Regular cardiac myocyte (primary cell): ENCODE measurements at places on chromosomes 4 and X. TPM values are rescaled to one million over a fixed set of nuclear protein-coding genes. Genes with fewer than 3 reads are reported as not detected.

Gene SPON2
- 4.6 and 18.9 TPM in 2 replicates for total RNA-seq

Gene SPANXB1
- not detected in 2 replicates for total RNA-seq

Gene TRAPPC11
- 40.8 and 64.3 TPM in 2 replicates for total RNA-seq

Gene TKTL1
- not detected in 2 replicates for total RNA-seq

Gene REELD1
- total RNA-seq, result not detected in 2 replicates

Gene HS6ST2
- under 0.01 TPM in 1 of 2 replicates, not detected in the other for total RNA-seq

Gene TTC29
- total RNA-seq, result not detected in 2 replicates

Gene VCX3B
- total RNA-seq, result not detected in 2 replicates

Gene CYSLTR1
- not detected in 2 replicates for total RNA-seq

Gene CHIC1
- total RNA-seq, result 10.0 and 13.0 TPM in 2 replicates
